ENCODE measurements at places on chromosomes 5 and 9. TPM values are rescaled to one million over a fixed set of nuclear protein-coding genes. Genes with fewer than 3 reads are reported as not detected.

DNA sequence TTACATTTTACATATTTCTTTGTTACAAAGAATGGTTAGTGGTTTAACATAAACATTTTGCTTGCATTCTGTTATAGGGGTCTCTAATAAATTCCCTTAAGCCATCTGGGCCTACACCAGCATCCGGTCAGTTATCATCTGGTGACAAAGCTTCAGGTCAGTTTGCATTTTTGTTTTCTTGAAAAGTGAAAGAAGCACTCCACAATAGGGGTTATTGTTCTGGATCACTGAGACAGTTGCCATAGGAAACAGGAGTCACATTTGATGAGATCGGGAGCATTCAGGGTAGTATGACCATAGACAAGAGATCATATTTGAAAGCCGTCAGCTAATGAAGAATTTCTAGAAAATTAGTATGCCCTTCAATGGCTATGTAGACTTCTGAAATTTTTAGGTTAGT lies 63.6 kb downstream of the NUP214 start:
- DNase-seq: no peak

GRCh38 chr9:137170486-137171148 lies 766 bp upstream of the LRRC26 start:
- no peak for DNase-seq

GRCh38 chr9:121348221-121348620 lies 21.8 kb downstream of the STOM start:
- no peak for DNase-seq

DNA sequence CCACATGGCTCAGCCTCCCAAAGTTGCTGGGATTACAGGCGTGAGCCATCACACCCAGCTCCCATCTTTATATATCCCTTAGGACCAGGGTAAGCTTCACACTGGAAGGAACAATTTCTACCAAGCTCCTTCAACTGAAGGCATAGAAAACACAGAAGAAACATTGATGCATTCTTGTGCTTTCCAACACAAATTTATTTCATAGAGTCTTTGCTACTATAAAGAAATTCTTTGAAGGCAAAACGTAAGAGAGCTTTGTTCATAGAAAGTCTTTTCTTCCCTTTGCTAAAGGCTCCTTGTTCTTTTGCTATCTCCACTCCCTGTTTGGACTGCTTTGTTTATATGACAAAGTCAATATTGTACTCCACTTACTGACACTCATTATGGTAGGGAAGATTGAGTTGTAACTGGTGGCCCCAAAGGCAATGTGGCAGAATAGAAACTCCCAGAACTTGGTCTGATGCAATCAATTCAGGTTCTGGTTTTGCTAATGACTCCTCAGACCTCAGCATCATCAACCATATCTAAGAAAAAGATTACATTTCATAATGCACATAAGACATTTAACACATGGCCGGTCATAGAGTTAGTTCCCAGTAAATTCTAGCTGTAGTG lies 97.4 kb upstream of the CLINT1 start:
- no peak for DNase-seq

IFNA2 gene
- not detected for total RNA-seq

STXBP1 gene
- 12.2 TPM for total RNA-seq

All from PC-3 (cell line).